ENCODE measurements at places on chromosomes 2 and 18.

- DNase-seq = no peak
Measured at GRCh38 chr2:223075301-223076270, 23.6 kb downstream of the KCNE4 start.

GRCh38 chr2:3243804-3244203 is 133.8 kb downstream of the EIPR1 start:
- DNase-seq = no peak

DNA sequence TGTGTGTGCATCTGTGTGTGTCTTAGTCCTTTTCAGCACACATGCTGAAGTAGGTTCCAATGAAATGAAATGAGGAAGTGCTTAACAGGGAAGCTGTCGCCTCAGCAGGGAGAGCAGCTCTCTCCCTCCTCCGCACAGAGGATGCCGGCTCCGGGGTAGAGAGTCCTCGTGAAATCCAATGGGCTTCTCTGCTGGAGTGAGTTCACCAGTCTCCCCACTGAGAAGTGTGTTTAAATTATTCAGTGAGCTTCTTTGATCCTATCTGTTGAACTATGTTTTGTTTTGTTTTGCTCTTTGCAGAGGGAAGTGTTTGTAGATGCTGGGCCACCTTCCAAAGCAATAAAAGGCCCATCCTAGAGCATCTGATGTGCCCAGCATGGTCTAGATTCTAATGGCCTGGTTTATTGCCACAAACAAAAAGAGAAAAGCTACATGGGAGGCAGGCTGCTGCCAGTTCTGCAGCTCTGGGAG is 6.7 kb downstream of the PPP1R7 start:
- DNase-seq = no peak

GRCh38 chr2:177817300-177817699 is 255.3 kb downstream of the PDE11A start:
- no peak for DNase-seq

GRCh38 chr2:75155115-75155514 is 44.2 kb downstream of the TACR1 start:
- DNase-seq = no peak

- DNase-seq = no peak
Measured at GRCh38 chr2:218859556-218859987, at the start of gene WNT6. TSS of gene WNT6 (plus strand) at chr2:218859805. CDS start at chr2:218860038, 233 bp downstream.

DNA sequence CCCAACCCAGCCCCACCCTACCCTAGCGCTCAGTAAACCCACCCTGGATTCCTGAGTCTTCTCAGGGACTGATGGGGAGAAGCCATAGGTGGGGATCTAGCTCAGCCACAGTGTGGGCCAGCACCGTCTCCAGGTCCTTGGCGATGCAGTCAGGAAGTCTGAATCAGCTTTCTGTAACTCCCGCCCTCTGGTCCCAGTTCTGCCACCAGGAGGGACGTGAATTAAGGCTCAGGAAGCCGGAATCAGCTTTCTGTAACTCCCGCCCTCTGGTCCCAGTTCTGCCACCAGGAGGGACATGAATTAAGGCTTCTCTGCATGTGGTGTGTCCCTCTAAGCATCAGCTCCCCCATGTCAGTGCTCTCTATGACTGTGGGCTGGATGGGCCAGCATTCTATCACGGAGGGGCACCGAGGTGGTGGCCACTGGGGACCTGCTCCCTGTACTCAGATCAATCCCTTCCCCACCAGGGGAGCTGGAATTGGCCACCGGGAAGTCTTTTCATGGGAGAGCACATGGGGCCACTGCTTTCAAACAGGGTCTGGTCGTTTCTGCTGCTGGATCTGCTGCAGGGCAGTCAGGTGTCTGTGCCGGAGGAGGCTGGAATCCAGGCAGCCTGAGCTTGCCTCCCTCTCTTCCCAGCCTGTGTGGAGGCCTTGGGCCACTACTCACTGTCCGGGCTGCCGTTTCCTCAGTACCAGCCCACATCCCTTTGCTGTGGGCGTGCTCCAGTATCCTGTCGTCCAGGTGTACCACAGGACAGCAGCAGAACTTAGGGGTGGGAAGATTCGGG is 24.7 kb downstream of the ASB18 start:
- DNase-seq = no peak

GRCh38 chr2:241967467-241968144 is 98.1 kb downstream of the RTP5 start:
- DNase-seq = no peak

DNA sequence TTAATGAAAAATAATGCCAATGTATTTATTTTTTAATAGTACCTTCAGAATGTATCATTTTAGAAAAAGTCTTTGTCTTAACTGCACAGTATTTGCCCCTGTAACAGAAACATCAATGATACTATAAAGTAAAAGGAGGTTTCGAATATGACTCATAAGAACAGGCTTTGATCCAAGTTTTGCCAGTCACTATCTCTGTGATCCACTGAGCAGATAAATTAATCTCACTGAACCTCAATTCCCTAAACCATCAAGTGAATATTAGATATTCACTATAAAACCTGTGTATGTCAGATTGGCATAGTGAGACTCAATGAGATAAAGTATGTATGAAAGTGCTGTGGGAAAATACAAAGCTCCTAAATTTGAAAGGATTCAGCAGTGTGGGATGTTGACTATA is 292.1 kb downstream of the EXOC6B start:
- DNase-seq = no peak

GRCh38 chr2:220227266-220227920 is 600.0 kb downstream of the SLC4A3 start:
- DNase-seq = no peak

DNA sequence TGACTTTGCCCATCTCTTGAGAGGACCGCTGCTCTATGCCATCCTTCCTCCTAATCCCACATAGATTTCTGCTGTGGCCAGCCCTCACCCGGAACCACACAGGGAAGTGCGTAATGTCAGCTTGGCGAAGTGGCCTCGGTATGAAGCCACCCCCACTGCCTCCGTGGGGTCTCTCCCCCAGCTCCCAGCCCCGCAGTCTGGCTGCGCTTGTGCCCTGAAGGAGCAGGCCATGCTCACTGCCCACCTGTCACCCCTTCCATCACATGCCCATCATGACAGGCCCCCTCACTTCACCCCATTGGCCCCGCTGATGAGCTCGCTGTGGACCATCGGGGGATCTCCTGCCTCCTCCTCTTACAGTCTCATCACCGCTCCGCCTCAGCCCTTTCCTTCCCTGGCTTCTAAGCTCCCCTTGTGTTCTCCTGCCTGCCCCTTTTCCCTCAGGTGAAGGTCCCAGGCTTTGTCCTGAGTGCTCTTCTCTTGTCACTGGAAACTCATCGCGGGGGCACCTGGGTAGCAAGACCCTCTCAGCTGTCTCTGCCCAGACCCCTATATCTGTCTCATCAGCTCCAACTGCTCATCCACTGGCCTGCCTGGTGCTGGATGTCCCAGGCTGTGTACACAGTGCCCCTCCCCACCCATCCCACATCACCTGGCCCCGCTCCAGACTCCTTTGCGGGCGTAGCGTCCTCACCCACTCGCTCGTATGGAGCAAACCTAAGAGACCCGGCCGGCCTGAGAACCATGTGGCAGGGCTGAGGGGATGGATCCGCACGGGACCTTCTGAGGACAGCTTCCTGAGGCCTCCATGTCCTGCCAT is 81.7 kb downstream of the GLI2 start:
- no peak for DNase-seq

DNA sequence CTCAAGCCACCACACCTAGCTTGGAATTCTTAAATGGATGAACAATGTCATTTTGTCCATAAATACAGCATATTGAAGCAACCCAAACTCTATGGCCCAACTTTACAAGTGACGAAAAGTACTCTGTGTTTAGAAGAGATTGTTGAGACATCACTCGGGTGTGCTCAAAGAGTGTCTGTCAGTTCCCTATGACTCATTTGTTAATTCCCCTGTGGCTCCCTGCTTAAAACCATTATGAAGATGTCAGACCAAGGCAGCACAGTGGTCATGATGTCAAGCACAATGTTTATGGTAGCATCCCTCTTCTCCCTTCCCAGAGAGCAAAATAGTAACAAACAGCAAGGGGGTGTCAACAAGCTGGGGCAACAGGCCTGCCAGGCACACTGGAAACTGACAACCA is 3.0 kb downstream of the LYG1 start:
- no peak for DNase-seq

DNA sequence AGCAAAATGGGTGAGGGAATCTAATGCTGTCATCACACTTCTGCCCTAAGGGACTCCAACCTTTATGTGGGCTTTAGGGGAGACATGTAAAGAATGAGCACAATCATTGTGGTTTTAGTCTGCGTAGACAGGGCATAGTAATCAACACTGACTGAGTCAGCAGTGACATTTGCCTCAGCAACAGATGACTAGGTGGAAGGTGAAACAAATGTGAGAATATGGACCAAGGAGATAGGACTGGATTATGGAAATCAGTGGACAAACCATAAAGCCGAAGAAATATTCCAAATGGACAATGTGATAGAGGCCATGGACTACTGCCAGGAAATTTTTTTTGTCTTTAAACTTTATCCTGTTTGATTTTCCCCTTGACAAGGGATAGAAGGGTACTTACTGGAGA is 83.9 kb downstream of the PDK1 start:
- no peak for DNase-seq

GRCh38 chr2:141021109-141021508 is 1109.7 kb downstream of the LRP1B start:
- DNase-seq = no peak

GRCh38 chr2:9336241-9336575 is 87.1 kb downstream of the ITGB1BP1 start:
- DNase-seq = no peak

DNA sequence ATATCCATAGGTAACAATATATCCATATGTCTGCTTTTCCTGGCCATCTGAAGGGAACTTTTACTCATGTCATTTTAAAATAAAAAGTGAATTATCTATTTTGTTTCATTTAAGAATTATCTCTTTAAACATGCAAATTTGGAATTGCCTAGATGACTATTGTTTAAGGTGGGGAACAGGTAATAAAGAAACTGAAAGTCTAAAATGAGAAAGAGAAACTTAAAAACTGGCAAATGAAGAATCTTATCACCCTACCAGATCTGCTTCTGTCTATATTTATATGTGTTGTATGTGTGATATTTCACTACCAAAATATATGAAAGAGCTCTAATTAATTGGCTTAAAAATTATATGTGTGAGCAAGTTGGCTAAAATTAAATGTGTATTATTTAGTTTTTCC is 243.2 kb upstream of the KCNH7 start:
- DNase-seq = no peak

DNA sequence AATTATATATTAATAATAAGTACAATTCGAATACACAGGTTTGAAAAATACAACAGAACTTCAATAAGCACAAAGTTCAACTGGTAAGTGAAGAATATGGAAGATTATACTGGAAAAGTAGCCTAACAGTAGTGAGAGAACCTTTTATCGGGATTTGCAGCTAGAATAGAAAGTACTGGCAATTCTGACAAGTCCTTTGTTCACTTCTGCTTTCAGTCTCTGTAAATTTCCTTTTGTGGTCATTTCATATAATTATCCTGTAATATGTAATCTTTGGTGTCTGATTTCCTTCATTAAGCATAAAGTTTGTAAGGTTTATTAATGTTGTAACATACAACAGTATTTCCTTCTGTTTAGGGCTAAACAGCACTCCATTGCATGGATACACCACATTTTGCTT is 67.2 kb downstream of the CUL3 start:
- no peak for DNase-seq

DNA sequence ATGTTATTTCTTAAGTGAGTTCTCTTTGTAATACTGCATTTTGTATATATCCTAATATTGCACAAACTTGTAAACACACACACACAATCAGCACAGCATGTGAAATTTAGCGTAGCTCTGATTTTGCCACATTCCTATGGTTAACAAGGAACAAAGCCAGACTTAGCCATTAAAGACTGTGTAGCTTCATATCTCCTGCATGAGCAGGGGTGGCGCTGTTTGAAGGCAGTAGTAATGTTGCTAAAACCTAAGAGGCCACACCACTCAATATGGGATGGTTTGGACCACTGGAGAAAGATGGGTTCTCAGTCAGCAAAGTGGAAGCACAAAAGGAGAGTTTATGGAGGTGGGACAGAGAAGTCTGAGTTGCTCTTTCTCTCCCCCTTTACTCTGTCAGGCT is 61.1 kb upstream of the RND3 start:
- DNase-seq = no peak

DNA sequence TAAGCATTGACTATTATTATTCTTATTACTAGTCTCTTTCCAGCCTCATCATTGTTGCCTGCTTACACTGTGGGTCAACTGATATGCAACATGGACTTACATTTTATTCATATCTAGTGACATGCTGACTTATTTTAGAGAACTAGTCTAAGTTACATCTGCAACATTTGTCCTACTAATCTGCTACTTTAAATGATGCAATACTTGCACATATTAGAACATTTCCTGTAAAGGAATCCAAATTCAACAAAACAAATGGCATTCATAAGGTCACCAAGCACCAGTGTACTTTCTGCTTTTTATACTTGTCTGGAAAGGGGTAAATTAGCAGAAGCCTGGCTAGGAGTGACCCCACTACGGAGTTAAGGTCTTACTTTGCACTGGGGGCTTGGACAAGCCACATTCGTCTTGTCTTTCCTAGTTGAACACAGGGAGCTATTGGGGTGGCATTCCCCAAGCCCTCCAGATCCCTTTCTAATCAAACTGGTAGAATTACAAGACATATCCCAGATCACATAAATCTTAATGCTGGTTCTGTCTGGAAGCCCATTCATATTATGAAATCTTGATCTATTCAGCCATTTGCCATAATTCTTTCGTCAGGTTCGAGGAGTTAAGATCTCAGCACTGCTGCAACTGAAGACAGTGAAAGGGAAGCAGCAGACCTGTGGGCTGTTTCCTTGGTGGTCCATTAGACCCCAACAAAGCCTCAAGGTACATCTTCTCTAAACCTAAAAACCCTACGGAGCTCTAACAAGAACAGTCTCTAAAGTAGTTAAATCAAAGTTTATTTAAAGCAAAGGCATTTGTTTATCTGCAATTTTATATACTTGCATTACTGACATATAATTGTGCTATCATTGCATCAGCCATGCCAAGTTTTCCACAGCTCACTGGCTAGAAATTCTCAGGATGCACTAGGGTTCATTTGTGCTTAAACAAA is 49.9 kb upstream of the RTN4 start:
- DNase-seq = no peak

DNA sequence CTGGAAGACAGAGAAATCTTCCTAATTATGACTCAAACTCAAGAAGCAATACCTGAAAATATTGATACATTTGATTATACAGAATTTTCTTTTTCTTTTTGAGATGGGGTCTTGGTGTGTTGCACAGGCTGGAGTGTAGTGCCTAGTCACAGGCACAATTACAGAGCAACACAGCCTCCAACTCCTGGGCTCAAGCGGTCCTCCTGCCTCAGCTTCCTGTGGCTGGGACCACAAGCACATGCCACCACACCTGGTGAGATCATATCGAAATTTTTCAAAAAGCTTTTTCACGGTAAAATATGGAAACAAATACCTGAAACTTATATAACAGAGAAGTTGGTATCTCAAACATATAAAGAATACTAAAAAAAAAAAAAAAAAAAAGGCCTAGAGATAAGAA is 27.9 kb downstream of the TGFBRAP1 start:
- no peak for DNase-seq

- no peak for DNase-seq
Measured at GRCh38 chr2:97992836-97993825, 2.6 kb downstream of the TMEM131 start.

GRCh38 chr2:191738667-191739066 is 60.7 kb downstream of the NABP1 start:
- no peak for DNase-seq
